ENCODE measurements at places on chromosomes 5 and 9.

- no peak for DNase-seq
These were observed 8.7 kb downstream of the HNRNPAB start for GRCh38 chr5:178213003-178213461.

GRCh38 chr9:86778761-86779160 lies 168.5 kb downstream of the GAS1 start:
- no peak for DNase-seq

DNA sequence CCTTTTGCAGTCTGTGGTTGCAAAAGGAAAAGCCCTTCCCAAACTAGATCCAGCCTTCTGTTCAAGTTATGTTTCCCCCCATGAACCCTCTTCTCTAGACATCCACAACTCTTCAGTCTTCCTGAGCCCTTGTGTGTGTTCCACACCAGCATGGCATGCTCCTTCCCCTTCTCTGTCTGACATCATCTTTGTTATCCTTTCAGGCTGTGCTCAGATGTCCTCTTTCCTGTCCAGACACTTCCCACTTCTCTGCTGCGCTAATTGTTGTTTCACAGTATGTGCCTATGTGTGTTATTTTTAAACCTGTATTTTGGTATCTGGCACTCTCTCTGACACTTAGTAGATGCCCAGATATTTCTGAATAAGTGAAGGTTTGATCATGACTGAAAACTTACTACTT lies 38.2 kb downstream of the FOCAD start:
- DNase-seq: no peak

- peak; percentile 95 for DNase-seq
These were observed 14.3 kb downstream of the CEL start for GRCh38 chr9:133075925-133076630.

DNA sequence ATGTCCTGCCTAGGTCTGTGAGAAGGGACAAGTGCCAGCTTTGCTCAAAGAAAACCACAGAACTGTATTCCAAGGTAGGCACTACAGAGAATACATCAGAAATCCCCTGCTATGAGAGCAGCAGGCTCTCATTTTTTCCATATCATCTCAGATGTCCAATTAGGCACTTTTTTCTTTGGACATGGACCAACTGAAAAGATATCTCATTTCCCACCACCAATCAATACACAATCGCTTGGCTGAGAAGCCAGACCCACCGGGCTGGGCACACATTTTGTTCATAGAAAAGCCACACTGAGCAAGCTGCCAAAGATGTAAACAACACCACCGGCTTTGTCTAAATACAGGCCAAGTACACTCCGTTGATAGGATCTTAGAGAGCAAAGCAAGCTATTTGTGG lies 25.9 kb downstream of the STOM start:
- no peak for DNase-seq

DNA sequence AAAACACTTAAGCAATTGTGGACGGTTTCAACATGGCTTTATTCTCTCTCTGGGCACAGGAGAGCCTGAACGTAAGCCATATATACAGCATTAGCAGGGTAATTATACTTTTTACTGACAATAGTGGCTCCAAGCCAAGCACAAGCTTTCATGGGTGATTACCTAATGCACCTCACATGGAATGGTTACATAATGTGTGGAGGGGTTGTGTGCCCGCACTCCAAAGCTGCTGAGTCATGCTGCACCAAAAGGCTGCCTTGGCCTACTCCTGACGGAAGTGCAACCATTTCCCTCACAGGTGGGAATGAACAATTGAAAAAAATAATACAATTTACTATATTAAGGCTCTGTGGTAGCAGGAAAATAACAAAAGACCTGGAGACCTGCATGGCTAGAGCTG lies 86.5 kb upstream of the ATP10B start:
- DNase-seq: no peak

- no peak for DNase-seq
These were observed 52.1 kb downstream of the TSSK1B start for GRCh38 chr5:113382731-113383130.

DNA sequence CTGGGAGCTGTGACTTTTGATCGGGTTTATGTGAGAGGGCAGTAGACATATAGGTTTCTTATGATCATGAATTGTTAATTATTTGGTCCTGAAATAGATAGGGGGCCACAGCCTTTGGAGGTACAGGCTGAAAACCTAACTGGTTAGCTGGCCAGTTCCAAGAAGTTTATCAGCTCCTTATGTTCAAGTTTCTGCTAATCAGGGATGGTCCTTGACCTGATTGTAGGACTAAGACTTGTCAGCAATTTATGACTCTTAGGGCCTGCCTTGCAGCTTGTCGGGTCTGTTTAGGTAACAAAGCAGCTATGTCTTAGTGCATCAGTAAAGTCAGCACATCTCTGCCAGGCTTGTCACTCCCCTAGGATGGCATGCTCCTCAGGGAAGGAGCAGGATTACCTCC lies 151.8 kb upstream of the RUSC2 start:
- no peak for DNase-seq

GRCh38 chr9:35757226-35757891 lies 3.3 kb upstream of the MSMP start:
- DNase-seq: no peak

- DNase-seq: no peak
These were observed 779.3 kb downstream of the CDH9 start for GRCh38 chr5:26259081-26259480.

GRCh38 chr9:19920401-19920800 lies 131.6 kb upstream of the SLC24A2 start:
- DNase-seq: no peak
